ENCODE measurements at places on chromosomes 5 and 9.

DNA sequence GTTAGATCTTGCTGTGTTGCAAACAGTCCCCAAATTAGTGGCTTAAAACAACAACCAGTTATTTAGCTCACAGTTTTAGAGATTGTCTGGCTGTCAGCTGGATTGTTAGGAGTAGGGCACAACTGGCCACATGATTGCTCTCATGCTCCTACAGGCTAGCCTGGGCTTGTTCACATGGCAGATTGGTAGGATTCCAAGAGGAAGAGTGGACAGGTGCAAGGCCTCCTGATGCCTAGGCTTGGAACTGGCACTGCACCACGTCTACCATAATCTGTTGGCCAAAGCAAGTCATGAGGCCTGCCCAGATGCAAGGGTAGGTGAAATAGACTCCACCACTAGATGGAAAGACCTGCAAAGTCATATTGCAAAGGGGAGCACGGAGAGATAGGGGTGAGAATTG, 76.4 kb downstream of the ACER2 start:
- DNase-seq = no peak

GRCh38 chr9:94232428-94232827, 26.7 kb upstream of the ZNF169 start:
- no peak for DNase-seq

- DNase-seq = no peak
Observed at GRCh38 chr9:29976981-29977380, 2403.7 kb upstream of the C9orf72 start.

DNA sequence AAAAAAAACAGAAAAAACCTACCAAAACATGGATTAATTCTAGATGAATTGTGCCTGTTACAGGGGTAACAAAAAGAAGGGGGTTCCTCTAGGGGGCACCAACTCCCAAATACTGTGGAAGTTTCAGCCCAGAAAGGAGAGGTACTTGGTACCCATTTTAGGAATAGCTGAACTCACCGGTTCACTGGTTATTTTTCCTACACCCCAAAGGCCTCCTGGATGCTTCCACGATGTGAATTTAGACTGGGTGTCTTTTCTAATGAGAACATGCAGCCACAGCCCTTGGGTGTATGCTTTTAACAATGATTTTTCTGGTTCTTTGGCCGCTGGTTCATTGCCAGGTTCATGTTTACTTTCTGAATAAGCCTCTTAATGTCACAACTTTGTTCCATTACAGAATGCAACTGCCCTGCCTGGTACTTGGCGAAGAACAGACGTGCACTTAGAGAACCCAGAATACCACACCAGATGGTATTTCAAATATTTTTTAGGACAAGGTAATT, 46.7 kb downstream of the GARNL3 start:
- no peak for DNase-seq

DNA sequence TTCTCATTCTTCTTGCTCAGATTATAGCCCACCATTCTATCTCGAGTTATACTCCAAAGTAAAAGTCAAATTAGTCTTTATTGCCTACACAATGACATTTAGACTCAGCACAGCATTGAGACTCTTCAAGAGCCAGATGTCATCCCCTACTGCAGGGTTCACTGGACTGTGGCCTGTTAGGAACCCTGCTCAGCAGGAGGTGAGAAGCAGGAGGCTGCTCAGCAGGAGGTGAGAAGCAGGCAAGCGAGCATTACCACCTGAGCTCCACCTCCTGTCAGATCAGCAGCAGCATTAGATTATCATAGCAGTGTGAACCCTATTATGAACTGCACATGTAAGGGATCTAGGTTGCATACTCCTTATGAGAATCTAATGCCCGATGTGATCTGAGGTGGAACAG, 12.7 kb upstream of the LIFR start:
- DNase-seq = no peak

DNA sequence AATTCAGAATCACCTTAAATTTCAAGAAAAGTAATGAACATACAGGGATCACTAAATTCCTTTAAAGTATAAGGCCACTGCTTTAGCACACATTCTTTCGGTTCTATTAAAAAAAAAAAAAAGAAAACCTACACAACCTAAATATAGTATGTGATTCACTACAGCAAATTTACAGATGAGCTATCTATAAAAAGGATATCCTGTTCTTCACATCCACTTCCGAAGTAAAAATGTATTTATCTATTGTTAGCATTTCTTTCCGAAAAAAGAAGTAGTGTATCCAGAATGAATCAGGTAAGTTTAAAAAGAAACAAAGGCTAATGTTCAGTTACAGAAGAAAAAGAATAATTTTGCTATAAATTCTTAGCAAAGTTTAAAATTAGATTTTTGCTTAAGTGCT, 70.2 kb downstream of the ECPAS start:
- DNase-seq = no peak

- DNase-seq = no peak
Observed at GRCh38 chr5:130289132-130290088, 385.1 kb downstream of the CHSY3 start.

DNA sequence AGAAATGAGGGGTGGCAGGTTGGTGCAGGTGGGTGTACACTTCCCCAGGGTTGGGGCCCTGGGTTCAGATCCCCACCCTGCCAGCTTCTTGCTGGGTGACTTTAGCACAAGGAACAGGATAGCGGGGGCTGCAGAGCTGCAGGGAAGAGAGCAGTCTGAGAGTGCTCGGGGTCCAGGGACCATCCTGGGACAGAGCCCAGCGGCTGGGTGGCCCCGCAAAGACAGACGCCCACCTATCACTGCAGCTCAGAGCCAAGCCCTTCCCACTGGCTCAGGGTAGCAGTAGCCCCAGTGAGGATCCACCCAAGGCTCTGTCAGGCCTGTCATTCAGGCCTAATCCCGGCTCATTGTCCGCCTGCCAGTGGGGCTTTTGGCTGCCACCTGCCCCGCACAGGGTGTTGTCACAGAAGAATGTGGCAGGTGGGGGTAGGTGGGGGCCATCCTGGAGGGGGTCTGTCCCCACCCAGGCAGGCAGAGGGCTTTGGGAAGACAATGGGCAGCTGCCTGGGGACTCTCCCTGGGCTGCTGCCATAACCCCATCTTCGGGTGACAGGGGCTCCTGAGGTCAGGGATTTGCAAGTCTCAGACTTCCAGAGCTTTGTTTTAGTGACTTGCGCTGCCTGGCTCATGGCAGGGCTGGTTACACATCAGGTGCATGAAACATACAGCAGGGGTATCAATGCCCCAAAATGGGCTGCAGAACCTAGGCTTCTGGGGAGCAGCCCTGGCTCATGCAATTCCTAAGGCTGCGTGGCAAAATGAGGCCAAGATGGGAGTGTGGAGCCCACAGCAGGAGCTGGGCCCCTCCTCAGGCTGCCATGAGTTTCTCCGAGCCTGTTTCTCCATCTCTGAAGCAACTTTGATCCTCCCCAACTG, 52.1 kb downstream of the BARX1 start:
- no peak for DNase-seq

GRCh38 chr9:10032166-10032565, 580.6 kb downstream of the PTPRD start:
- DNase-seq = no peak

- no peak for DNase-seq
Observed at GRCh38 chr9:91060520-91061343, 259.1 kb downstream of the SYK start.

DNA sequence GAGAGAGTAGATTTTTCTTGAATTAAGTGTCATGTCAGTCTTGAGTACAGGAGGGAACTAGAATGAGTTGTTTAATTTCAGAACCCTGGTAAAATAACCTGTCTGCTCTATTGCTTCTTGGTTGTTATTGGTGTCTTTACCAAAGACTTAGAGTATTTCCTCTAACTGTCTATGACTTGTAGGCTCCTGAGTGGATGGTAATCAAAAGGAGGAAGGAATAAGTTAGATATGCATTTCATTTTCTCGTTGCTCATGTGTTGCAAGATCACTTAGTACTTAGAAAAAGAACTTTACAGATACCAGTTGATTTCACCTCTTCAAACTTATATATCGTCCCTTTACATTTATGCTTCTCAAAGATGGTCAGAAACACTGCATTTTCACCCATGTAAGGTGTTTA, 31.1 kb downstream of the UHRF2 start:
- DNase-seq = no peak

DNA sequence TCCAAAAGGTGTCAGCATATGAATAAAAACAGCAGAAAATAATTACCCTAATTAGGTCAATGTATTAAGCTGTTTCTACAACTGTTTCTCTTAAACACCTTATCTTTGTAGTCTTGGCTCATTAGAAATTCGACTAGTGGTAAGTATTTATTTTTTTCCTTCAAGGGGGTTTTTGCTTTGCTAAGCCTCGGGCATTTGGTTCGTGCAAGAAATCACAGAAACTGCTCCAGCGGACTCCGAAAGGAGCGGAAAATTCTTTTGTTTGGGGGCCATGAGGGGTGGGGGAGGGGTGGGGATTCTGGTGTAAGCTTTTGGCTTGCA, 757 bp downstream of the ZBED3 start:
- no peak for DNase-seq

GRCh38 chr9:14309403-14309802, 4.5 kb downstream of the NFIB start:
- DNase-seq = no peak

DNA sequence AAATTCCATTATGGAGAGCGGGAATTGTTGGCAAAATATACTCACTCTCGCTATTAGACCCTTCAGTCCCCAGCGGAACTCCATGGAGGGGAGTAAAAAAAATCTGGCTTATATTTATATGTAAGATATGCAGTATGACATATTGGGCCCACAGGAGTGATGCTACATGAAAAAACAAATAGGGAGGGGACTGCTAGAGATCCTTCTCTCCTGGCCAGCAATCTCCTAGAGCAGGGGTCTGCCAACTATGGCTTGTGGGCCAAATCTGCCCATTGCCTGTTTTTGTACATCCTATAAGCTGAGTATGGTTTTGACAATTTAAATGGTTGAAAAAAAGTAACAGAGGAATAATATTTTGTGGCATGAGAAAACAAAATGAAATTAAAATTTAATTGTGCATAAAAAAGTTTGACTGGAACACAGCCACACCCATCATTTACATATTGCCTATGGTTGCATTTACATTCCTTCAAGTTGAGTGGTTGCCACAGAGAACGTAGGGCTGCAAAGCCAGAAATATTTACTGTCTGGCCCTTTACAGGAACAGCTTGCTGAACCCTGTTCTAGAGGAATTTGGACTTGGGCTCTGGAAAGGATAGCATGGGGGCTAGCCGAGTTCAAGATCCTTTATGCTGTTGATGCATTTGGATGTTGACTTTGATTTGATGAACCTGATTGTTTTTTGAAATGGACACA, 197.3 kb upstream of the CLINT1 start:
- no peak for DNase-seq

GRCh38 chr5:78554670-78555069, 93.9 kb downstream of the LHFPL2 start:
- DNase-seq = no peak

DNA sequence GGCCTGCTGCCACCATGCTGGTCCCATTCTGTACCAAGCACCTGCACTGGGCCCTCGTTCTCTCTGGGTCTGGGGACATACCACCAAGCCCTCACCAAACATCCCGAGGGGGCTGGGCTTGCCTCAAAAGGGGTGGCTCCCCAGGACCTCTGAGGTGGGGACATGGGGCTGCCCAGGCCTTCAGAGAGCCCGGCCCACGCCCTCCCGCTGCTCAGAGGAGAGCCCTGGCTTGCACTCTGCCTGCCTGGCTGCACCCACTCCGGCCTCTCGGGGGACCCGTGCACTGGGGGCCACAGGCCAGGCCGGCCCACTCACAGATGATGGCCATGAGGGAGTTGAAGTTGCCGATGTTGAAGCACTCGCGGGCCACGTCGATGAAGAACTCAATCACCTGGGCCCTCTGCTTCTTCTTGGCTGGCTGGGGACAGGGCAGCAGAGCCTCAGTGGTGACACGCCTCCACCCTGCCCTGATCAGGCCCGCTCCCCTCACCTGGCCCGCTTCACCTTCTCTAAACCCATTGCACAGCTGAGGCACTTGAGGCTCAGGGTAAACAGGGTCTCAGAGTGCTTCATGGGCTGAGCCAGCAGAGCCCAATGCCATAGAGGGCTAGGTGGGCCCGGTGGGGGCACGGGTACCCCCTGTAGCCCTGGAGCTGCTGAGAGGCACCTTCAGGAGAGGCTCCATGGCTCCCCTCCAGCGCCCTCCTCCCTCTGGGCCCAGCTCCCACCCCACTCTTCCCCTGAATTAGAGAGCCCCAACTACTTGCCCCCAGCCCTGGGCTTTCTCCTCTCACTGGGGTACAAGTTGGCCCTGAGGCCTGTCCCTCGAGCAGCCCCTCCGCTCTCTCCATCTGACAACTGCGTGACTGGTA, 47.7 kb upstream of the RNF130 start:
- no peak for DNase-seq

DNA sequence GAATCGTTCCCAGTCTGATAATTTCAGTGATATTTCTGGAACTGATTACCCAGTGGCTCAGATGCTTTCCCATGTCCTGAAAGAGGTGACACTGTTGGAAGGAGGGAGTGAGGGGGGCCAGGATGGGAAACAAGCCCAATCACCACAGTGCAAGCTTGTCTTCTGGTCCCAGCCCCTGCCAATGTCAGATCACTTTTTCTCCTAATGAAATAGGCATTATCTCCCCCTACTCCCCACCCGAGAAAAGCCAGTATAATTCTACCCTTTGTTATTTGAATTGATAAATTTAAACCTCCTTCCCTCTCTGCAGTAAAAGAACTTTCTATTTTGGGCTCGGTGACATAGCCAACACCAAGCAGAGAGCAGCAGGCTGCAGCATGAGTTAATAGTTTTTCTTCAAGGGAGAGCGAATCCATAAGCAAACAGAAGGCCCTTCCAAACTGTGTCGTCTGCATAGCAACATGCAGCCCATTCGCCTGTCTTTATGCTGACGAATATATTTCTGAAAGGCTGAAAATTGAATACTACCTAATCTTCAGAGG, 14.6 kb upstream of the PPP2CA start:
- no peak for DNase-seq

- no peak for DNase-seq
Observed at GRCh38 chr5:177595991-177596774, 3.7 kb upstream of the B4GALT7 start.

GRCh38 chr5:165188556-165189175, 1683.2 kb downstream of the MAT2B start:
- no peak for DNase-seq

DNA sequence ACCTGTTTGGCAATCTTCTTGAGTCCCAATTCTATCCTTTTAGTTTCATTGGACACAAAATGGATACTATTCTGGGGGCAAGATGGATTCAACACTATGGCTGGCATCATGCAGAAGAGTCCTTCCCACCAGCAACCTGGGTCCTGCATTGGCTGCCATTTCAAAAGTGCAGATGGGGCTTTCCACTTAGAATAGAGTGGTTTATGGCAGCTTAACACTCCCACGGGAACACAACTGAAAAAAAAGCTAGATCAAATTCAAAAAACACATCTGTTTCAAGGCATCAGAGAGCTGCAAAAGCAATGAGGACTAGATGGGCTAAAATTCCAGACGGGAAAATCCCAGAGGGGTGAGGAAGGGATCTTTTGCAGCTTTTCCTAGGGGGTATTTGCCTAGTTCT, 11.2 kb upstream of the HMHB1 start:
- no peak for DNase-seq

GRCh38 chr5:135916638-135917263, 21.1 kb upstream of the IL9 start:
- no peak for DNase-seq

DNA sequence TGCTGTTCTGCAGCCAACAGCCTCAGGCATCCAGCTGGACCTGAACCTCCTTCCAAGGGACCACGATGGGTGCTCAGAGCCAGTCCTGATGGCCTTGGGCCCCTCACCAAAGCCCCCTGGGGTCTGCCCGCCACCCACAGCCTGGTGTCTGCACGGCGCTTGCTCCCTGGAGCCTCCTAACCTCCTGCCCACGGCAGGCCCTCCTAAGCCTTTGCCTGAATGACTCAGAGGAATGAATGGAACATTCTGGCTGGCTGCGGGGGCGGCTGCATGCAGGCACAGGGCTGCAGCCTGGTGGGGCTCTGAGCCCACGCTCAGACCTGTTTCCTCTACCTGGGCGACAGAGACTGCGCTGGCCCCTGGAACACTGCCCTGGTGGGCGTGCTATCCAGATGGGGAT, 6.9 kb downstream of the SOHLH1 start:
- no peak for DNase-seq

Measured in stimulated activated naive B cell treated with anti-CD40 and anti-IgM and Interleukin-4, amounts not matched to agents 10 μg/mL and 1 μg/mL and 100 μg/mL, for 72 hours (primary cell).